Vagina (tissue), 2 donors: ENCODE measurements at places on chromosomes 7 and 10.

DNA sequence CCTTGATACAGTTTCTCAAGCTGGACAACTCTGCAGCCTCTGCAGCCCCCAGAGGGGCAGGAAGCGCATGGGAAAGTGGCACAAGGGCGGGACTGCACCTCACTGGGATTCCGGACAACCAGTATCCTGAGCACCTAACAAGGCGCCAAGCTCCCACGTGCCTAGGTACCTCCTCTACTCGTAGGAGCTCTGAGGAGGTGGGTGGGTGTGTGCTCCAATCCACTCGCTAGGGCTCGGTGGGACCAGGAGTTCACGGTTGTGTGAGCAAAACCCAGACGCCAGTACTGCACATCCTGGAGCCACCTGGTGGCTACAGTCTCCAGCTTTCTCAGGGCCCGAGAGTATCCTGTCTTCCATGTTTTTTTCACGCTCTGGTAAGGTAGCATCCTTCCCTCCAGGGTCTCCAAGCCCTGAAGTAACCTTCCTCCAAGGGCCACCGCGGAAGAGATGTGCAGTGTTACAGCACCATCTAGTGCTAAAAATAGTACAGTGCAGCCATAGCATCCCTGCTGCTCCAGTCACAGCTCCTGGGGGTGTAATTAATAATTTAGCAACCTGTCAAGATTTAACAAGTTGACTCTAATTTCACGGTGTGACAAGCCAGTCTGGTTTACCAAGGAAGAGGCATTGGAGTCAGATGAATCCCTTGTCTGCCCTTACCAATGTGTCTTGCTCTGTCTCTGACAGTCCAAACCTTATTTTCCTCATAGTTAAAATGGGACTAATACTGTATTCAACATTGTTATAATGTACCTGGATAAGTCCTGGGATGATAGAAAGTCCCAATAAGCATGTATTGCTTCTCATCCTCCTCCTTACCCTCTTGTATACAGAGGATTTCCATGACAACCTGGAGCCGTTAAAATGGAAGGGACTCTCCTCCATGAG lies 70.4 kb downstream of the HERPUD2 start:
- peaks cover 20% of the 10 kb centered on the region for H3K36me3 ChIP-seq
- no peak overlapping the region for H3K27ac ChIP-seq
- H3K27me3 ChIP-seq: no peaks in the 10 kb centered on the region
- no peak for DNase-seq
- no peak overlapping the region for H3K4me3 ChIP-seq

DNA sequence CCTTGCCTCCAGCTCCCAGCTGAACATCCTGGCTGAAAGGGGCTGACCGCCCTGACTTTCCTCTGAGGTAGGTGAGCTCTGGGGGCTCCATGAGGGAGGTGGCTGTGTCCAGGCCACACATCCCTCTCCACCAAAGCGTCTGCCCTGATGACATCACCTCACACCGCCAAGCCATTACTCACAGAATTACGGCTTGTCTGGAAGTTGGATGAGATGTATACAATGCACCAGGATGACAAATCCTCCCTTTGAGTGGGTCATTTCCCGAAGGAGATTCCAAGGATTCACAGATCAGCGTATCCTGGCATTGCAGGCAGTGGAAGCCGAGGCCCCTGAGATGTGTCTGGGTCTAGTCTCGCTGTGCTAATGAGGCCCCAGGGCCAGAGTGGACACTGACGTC lies 15.1 kb upstream of the RET start:
- no peak overlapping the region for H3K27ac ChIP-seq
- H3K4me1 ChIP-seq: no peaks in the 10 kb centered on the region
- no peak for DNase-seq
- H3K27me3 ChIP-seq: no peaks in the 10 kb centered on the region
- H3K36me3 ChIP-seq: no peaks in the 10 kb centered on the region
- no peak overlapping the region for H3K4me3 ChIP-seq

DNA sequence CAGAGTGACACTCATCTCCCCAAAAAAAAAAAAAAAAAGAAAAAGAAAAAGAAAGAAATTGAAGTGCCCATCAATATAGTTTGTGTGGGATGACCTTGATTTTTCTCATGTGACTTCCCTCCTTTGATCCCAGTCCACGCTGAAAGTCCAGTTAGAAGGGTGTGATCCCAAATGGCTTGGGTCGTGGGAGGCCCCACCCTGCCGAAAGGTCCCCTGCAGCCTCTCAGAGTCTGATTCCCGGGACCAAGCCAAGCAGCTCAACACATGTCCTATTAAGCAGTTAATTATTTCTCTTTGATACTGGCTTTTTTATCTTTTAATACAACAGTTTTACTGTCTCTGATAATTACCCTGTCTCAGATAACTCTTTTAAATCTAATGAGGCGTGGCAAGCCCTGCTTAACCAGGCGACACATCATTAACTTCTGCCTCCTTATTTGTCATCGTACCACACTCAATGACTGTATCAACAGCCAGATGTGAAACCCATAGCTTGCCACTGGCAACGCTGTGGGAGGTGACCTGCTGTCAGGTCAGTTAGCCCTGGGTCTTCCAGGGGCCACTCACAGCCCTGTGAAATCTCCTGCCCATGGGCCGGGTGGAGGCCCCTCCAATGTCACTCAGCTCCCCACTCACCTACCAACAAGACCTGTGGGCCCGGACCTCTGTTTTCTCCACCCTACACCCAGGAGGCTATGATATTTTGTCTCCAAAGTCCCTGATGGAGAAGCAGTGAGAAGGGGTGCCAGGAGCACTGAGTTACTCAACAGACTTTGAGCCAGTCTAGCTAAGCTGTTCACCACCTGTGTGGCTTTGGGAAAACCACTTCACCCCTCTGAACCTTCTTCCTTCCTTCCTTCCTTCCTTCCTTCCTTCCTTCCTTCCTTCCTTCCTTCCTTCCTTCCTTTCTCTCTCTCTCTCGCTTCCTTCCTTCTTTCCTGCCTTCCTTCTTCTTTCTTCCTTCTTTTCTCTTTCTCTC lies 110.0 kb upstream of the SFMBT2 start:
- no peaks in the 10 kb centered on the region for H3K27me3 ChIP-seq
- H3K36me3 ChIP-seq: no peaks in the 10 kb centered on the region
- H3K27ac ChIP-seq: no peak overlapping the region
- no peak overlapping the region for H3K4me3 ChIP-seq
- H3K4me1 ChIP-seq: no peaks in the 10 kb centered on the region

DNA sequence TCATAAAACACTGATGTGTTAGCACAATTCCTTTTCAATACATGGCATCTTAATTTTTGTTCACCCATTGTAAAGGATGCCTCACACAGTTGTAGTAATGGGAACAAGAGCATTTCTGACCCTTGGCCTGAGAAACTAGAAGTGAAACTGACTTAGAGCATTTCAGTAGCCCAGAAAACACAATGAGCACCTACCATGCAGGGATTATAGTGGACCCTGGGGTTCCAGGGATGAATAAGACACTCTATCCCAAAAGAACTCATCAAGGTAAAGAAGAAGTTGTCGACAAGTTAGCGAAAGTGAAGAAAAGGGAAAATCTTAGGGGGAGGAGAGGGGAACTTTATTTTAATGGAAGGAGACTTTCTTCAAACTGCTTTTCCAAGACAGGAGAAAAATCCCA lies 125.6 kb downstream of the NT5C2 start:
- H3K27ac ChIP-seq: no peak overlapping the region
- no peak overlapping the region for H3K4me3 ChIP-seq
- H3K27me3 ChIP-seq: no peaks in the 10 kb centered on the region
- DNase-seq: no peak
- H3K4me1 ChIP-seq: no peaks in the 10 kb centered on the region

- no peak overlapping the region for H3K4me3 ChIP-seq
- no peaks in the 10 kb centered on the region for H3K4me1 ChIP-seq
- H3K27me3 ChIP-seq: no peaks in the 10 kb centered on the region
- H3K36me3 ChIP-seq: no peaks in the 10 kb centered on the region
Observed at GRCh38 chr10:122835908-122836307, 9.7 kb downstream of the CUZD1 start.

DNA sequence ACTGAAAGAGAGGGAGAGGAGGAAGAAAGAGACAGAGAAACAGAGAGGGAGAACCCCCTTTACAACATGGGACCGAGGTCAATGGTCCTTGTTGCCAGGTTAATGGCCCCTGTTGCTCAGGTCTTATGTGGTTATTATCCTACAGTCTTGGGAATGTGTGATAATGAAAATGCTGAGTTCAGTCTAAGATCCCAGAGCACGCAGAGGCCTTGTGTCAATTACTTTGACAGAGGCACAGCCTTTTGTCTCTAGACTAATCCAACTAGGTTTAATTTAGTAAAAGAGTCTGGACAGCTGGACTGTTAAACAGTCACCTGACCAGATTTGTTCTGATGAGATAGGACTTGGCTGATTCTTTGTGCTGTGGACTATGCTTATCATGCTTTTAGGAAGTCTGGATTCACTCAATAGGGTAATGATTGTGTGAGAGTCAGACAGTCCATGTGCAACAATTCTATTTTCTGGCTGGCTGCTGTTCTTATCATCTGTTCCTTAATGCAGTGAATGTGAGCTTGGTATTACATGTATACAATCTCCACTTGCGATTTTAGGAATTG lies 157.4 kb upstream of the MAGI2 start:
- no peaks in the 10 kb centered on the region for H3K36me3 ChIP-seq
- H3K27me3 ChIP-seq: no peaks in the 10 kb centered on the region
- DNase-seq: no peak
- H3K27ac ChIP-seq: no peak overlapping the region
- no peak overlapping the region for H3K4me3 ChIP-seq

- H3K4me3 ChIP-seq: no peak overlapping the region
- H3K36me3 ChIP-seq: no peaks in the 10 kb centered on the region
- no peak for DNase-seq
- H3K4me1 ChIP-seq: no peaks in the 10 kb centered on the region
Observed at GRCh38 chr7:44184873-44185446, 4.3 kb downstream of the GCK start.

DNA sequence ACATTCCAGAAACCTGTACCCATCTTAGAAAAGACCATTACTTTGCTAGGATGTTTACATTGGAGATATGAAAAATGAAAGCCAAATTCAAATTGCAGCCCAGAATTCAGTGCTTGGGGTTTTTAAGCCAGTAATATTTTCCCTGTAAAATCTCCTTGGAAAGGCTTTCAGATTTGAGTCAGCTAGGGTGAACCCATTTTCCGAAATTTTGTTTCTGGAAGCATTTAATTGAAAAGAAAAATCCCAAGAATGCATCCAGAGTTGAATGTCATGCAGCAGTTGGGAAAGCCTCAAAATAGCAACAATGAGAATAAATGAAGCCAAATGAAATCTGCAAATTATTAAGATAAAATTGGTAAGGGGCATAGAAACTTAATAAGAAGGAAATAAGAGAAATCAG lies 106.4 kb downstream of the BMPER start:
- H3K4me3 ChIP-seq: no peak overlapping the region
- H3K27me3 ChIP-seq: no peaks in the 10 kb centered on the region
- no peak overlapping the region for H3K27ac ChIP-seq
- no peak for DNase-seq
- H3K36me3 ChIP-seq: no peaks in the 10 kb centered on the region

DNA sequence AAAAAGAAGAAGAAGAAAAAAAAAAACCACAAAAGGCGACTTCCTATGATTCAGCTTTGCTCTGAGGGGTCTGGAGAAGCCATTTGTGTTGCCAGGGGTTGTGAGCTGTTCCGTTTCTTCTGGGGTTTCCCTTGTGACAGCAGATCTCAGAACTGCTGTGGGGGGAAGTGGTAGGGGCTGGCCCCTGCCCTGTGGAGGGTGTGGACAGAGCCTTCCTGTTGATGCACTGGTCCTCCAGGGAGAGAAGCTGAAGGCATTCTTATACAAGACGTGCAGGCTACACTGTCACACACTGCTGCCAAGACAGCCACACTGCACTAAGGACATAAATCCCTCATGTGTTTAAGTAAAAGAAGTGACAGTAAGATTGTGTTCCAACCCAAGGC lies 17.3 kb upstream of the CSGALNACT2 start:
- no peaks in the 10 kb centered on the region for H3K27me3 ChIP-seq
- no peak for DNase-seq
- no peaks in the 10 kb centered on the region for H3K36me3 ChIP-seq
- H3K27ac ChIP-seq: no peak overlapping the region
- peaks cover 4% of the 10 kb centered on the region for H3K4me1 ChIP-seq
- no peak overlapping the region for H3K4me3 ChIP-seq
